ENCODE measurements at places on chromosomes 7 and 10. TPM values are rescaled to one million over a fixed set of nuclear protein-coding genes. Genes with fewer than 3 reads are reported as not detected.

The GPER1 gene
- total RNA-seq: not detected

The CCDC172 gene
- not detected for total RNA-seq

The ITIH2 gene
- not detected for total RNA-seq

The HOXA10 gene
- total RNA-seq: 1.3 TPM

The GIMAP6 gene
- 55.8 TPM for total RNA-seq

The TAS2R3 gene
- total RNA-seq: 3.3 TPM

The ZNF804B gene
- total RNA-seq: not detected

DNA sequence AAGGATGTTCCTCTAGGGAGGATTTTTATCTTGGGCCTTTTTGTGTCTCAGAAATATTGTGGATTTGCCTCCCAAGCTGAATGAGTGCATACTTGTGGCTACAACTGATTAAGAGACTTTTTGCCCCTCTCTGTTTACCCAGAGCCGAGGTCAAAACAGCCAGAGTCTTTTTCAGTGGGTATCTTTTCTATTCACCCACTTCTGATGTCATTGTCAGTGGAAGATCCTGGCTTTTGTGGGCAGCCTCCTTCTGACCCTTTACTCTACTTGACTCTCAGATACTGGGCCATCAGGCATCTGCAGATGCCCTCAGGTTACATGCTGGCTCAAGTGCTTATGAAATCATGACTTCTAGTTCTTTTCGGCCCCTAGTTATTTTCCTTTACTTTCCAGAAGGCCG lies 19.6 kb upstream of the PIP4K2A start:
- H3K27me3 ChIP-seq: peaks cover 11% of the 10 kb centered on the region
- peaks cover 3% of the 10 kb centered on the region for H3K4me1 ChIP-seq
- H3K36me3 ChIP-seq: no peaks in the 10 kb centered on the region
- DNase-seq: no peak

- peaks cover 12% of the 10 kb centered on the region for H3K27me3 ChIP-seq
- no peaks in the 10 kb centered on the region for H3K36me3 ChIP-seq
- no peaks in the 10 kb centered on the region for H3K4me1 ChIP-seq
Observed at GRCh38 chr7:70288781-70289456, 690.6 kb downstream of the AUTS2 start.

- no peak overlapping the region for H3K4me3 ChIP-seq
- H3K36me3 ChIP-seq: no peaks in the 10 kb centered on the region
- DNase-seq: no peak
- H3K27ac ChIP-seq: no peak overlapping the region
- peaks cover 14% of the 10 kb centered on the region for H3K27me3 ChIP-seq
Observed at GRCh38 chr7:4006687-4007086, 675.4 kb upstream of the FOXK1 start.

DNA sequence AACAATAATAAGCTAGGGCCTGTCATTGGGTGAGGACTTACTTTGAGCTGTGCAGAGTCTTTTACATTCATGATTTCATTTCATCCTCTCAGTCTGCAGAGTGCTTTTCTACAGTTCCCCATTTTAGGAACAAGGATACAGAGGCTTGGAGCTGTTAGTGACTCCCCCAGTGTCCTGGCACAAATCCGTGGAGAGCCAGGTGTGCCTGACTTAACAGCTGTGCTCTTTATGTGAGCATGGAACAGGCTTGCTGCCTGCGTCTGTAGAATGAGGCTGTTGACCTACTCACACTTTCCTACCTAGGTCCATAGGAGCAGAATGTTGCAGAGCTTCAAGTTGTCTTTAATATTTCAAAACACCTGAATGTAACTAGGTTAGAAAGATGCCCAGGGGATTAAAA lies 50.4 kb upstream of the BTBD16 start:
- H3K4me1 ChIP-seq: no peaks in the 10 kb centered on the region
- no peak for DNase-seq
- H3K4me3 ChIP-seq: no peak overlapping the region
- H3K27ac ChIP-seq: no peak overlapping the region
- peaks cover 6% of the 10 kb centered on the region for H3K27me3 ChIP-seq

GRCh38 chr7:151426904-151427704 lies 12.8 kb downstream of the CRYGN start:
- peaks cover 13% of the 10 kb centered on the region for H3K4me1 ChIP-seq
- no peak overlapping the region for H3K27ac ChIP-seq
- H3K27me3 ChIP-seq: peaks cover 4% of the 10 kb centered on the region
- DNase-seq: peak; percentile 37

DNA sequence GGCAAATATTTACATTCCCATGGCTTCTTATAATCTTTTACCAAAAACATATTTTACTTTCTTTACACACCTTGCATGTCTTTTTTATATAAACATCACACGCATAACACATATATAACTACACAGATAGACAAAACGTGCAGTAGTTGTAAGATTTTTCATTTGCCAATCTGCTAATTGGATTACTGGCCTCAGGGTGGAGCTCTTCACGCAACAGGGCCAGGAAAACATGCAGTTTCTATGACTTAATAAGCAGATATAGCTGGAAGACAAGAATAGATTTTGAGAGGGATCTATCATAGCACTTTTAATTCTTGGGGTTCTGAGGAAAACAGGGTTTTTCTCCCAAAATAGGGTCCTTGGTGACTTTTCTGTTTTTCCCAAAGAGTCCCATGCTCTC lies 12.7 kb downstream of the ACADSB start:
- no peaks in the 10 kb centered on the region for H3K27me3 ChIP-seq
- peak overlapping the region; percentile 25 for H3K27ac ChIP-seq
- peaks cover 6% of the 10 kb centered on the region for H3K4me1 ChIP-seq
- no peak overlapping the region for H3K4me3 ChIP-seq
- DNase-seq: no peak

GRCh38 chr7:114084002-114084471 lies 165.2 kb upstream of the PPP1R3A start:
- no peak overlapping the region for H3K27ac ChIP-seq
- no peak for DNase-seq
- peaks cover 19% of the 10 kb centered on the region for H3K4me1 ChIP-seq
- peaks cover 79% of the 10 kb centered on the region for H3K27me3 ChIP-seq
